ENCODE measurements at places on chromosomes 3 and 15. TPM values are rescaled to one million over a fixed set of nuclear protein-coding genes. Genes with fewer than 3 reads are reported as not detected.

GRCh38 chr3:126723237-126723636 lies 19.2 kb downstream of the CHCHD6 start:
- no peaks in the 10 kb centered on the region for H3K4me1 ChIP-seq
- H3K36me3 ChIP-seq, result peaks cover 5% of the 10 kb centered on the region
- no peak for DNase-seq
- no peaks in the 10 kb centered on the region for H3K27me3 ChIP-seq
- no peak overlapping the region for H3K4me3 ChIP-seq

DNA sequence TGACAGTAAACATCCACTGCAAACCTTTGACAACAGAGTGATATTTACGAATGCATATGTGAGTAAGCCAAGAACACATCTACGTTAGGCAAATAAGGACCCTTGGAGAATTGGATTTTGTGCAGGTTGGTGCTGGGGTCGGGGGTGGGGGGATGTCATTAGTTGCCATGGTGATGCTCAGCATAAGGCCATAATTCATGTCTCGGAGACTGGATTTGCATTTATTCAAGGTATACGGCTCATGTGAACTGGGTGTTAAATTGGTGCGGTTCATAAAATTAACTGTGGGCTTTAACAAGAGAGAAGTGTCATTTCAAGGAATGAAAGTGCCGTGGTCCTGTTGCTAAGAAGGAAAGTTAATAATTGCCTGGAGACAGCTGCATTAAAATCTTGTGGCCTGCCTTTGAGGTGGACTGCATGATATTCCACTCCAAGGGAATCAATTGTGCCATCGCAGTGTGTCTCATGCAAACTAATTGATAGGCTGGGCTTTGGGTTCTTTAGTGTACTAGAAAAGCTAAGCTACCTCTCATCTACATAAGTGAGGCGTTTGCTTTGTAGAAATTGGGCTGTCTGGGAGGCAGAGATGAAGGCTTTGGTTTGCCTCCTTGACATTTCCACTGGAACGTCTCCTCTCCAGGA lies 228.9 kb upstream of the FEZF2 start:
- DNase-seq, result no peak
- H3K4me3 ChIP-seq, result no peak overlapping the region
- H3K27me3 ChIP-seq, result no peaks in the 10 kb centered on the region
- no peaks in the 10 kb centered on the region for H3K36me3 ChIP-seq
- H3K4me1 ChIP-seq, result no peaks in the 10 kb centered on the region
- H3K27ac ChIP-seq, result no peak overlapping the region

The SPINK8 gene
- not detected for total RNA-seq

The GMNC gene
- total RNA-seq, result not detected

- no peak overlapping the region for H3K4me3 ChIP-seq
- no peaks in the 10 kb centered on the region for H3K36me3 ChIP-seq
- H3K27me3 ChIP-seq, result peaks cover 10% of the 10 kb centered on the region
- H3K4me1 ChIP-seq, result no peaks in the 10 kb centered on the region
- no peak for DNase-seq
Observed at GRCh38 chr15:26095710-26096330, 232.7 kb upstream of the ATP10A start.

The TMEM212 gene
- not detected for total RNA-seq
